ENCODE measurements at places on chromosomes 16 and 17.

DNA sequence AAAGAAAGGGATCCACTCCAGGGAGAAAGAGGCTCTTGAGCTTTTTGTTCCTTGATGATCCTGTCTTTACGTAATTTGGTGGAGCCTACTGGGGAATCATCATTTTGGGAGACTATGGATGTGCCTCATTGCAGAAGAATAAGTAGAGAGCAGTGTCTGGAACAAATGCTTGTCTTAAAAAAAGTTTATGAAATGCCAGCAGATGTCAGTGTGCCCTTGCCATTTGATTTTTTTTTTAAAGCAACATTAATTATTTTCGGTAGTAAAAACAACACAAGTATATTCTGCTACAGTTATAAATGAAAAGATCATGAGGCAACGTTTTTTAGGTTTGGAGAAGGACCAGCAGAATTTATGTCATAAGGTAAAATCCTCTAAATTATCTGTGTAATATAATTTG is 934.8 kb upstream of the EEF2KMT start:
- no peak for DNase-seq

DNA sequence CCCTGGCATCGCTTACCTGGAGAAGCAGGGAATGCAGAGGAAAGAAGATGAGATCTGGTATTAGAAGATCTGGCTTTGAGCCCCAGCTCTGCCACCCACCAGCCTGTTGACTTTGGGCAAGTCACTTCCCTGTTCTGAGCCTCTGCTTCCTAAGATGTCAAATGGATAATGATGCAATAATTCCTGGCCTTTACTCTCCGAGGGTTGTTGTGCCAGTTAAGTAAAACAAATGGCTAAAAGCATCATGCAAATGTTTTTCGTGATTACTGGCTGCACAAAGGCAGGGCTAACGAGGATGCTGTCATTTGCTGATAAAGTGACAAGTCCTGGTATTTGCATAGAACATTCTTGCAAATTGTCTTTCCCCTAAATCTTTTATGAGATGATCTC is 1.3 kb upstream of the ZNF821 start:
- DNase-seq = no peak

DNA sequence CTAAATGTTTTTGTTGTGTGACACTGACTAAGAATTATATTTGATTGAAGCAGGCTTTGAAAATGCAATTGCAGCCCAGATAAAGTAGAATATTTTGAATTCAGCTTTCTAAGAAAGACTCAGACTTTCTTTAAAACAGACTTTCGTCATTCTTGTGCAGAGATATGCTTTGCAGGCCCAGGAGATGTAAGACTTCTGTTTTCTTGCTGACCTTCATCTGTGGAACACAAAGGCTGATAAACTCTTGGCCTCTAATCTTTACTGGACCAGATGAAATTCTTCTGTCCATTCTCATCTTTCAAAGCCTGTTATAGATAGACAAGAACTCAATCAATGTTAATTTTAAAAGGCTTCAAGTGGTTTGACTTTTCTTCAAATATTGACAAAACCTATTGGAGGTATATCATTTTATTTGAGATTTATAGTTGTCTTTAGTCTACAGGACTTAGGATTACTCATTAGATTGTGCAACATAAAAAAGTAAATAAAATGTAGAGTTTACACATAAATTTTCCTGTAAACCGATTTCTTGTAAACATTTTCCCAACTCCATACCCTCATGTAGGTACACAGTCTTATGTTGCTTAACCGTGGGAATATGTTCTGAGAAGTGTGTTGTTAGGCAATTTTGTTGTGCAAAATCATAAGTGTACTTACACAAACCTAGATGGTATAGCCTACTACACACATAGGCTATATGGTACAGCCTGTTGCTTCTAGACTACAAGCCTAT is 94.2 kb downstream of the MAP2K4 start:
- DNase-seq = no peak

GRCh38 chr17:30345527-30346075 is 11.7 kb upstream of the TMIGD1 start:
- no peak for DNase-seq

DNA sequence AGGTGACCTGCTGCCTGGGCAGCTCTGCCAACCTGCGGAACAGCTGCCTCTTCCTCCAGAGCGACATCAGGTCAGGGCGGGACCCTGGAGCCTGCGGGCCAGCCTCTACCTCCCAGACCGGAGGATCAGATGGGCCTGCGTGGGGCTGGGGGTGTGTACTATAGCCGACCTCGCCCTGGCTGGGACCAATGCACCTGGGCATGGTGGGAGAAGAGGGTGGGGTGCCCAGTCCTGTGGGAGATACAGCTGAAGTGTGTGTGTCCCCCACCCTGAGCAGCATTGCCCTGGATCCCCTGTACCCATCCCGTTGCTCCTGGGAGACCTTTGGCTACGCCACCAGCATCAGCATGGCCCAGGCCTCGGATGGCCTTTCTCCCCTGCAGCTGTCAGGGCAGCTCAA is 19.3 kb downstream of the CASKIN2 start:
- no peak for DNase-seq

DNA sequence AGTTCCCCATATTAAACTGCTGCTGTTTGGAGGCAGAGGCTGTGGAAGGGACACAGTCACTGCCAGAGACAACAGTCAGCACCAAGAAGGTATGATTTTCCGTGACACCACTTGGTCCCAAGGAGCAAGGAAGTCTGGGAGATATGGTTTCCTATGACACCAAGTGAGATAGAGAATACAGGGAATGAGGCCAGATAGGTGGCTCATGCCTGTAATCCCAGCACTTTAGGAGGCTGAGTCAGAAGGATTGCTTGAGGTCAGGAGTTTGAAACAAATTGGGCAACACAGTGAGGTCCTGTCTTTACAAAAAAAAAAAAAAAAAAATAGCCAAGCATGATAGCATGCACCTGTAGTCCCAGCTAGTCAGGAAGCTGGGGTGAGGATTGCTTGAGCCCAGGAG is 90.8 kb downstream of the ABCC12 start:
- DNase-seq = no peak

DNA sequence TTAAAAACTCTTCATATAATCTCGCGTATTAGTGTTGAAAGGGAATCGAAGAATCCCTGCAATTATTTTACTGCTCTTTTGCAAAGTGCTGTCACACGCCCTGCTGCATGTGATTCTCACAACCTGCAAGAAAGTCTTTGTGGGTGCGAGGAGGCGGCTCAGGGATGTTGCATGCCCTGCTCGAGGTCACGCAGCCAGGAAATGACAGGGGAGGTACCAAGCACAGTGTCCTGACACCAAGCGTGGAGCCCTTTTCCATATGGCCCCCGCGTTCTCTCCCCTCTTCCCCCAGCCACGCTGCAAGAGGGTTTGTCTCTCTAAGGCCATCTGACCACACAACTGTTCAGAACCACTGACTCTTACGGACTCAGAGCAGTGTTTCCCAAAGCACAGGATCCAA is 37.6 kb downstream of the OR3A1 start:
- DNase-seq = no peak

DNA sequence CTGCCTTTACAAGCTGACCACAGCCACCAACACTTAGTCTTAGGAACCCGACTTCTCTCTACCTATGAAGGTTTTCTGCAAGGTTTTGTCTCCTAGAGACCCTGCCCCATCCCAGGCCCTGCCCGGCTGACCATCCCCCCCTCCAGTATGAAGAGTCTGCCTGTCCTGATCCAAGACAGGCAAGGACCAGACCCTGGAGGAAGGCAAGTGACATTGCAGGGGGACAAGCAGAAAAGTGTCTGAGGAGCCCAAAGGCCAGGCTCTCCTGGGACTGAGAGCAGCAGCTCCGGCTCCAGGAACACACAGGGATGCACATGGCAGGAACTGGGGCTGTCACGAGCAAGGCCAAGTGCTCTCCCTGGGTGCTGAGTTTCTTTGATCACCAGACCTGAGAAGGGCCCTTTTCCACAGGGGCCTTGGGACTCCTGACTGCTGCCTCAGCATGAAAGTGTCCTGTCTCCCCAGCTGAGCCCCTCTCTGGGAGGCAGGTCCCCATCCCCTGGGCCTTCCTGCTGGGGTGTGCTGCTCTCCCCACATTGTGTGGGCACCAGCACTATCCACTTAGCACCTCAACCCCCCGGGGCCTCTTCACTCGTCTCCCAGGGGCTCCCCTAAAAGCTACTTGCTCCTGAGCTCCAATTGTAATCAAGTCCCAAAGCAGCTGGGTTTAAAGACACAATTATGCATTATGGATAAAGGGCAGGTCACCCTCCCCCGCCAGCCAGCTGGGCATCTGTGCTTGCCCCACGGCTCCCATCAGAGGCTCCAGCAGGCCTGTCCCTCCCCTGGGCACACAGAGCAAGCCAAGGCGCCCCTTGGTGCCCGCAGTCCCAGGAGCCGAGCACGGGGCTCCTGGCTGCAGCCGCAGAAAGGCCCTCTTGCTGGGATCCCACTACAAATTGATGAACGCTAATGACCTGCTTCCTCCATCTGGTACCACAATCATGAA is 11.6 kb upstream of the CACNG4 start:
- no peak for DNase-seq

DNA sequence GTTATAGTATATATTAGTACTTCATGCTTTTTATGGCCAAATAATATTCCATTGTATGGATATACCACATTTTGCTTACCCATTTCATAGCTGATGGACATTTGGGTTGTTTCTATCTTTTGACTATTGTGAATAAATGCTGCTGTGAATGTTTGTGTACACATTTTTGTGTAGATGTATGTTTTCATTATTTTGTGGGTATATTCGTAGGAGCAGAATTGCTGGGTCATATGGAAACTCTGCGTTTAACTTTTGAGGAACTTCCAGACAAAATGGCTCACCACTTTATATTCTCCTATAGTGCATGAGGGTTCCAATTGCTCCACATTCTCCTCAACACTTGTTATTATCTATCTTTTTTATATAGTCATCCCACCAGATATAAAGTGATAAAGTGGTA is 88.6 kb downstream of the CCT6B start:
- DNase-seq = no peak

- DNase-seq = no peak
These were observed 9.2 kb downstream of the GRIN2A start for GRCh38 chr16:10172848-10173655.

DNA sequence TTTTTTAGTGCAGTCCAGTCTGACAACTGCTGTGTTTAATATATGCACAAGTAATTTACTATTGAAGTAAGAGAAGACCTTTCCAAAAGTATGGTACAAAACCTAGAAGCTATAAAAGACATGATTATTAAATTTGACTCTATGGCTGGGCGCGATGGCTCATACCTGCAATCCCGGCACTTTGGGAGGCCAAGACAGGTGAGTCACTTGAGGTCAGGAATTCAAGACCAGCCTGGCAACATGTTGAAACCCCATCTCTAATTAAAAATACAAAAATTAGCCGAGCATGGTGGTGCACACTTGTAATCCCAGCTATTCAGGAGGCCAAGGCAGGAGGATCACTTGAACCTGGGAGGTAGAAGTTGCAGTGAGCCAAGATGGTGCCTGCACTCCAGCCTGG is 41.4 kb upstream of the VWA3A start:
- DNase-seq = no peak

- no peak for DNase-seq
These were observed 22.2 kb downstream of the KRT23 start for GRCh38 chr17:40915199-40915661.

GRCh38 chr16:87569601-87570571 is 32.4 kb upstream of the JPH3 start:
- no peak for DNase-seq

GRCh38 chr17:75769536-75769935 is 4.5 kb upstream of the GALK1 start:
- DNase-seq = no peak

DNA sequence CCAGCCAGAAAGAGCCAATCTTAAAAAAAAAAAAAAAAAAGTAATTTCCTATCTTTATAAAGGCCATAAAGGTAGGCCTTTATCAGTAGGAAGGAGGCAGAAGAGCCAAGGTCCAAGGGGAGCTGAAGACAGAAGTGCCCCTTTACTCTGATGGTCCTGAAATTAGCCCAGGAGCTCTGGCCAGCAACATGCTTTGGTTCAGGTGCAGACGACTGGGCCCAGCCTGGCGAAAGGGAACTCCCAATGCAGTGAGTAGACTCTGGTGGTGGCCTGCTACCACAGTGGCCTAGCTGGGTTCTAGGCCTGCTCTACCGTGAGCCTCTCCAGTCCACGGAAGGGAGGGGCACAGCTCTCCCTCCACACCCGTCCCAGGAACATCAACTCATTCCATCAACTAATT is 23.1 kb upstream of the MEIOB start:
- no peak for DNase-seq

GRCh38 chr16:28863929-28864793 is 518 bp downstream of the SH2B1 start:
- no peak for DNase-seq

DNA sequence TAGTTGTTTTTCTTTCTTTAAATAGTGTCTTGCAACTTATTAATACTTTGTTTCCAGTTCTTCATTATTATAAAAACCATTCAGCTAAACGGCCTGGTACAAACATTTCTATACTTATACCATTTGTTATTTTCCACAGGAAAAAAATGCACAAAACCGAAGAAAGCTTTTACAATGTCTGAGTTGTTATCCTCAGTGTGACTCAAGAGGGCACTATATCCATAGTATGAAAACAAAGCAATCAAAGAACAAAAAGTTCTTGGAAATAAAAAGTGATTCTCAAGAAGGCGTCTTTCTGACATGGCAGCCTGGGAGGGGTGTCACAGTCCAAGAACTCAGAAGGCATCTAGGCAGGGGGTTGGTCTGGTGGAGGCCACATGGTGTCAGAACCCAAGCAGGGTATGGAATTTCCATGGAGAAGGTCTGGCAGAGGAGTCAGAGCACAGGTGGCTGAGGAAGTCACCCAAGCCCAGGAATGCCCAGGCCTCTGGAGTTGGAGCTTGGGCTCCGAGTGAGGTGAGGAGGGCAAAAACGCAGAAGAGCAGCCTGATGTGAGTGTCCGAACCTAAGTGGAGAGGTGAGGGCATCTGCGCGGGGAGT is 70.9 kb upstream of the ATP2A3 start:
- DNase-seq = no peak

- no peak for DNase-seq
These were observed 3.6 kb downstream of the USP7 start for GRCh38 chr16:8959921-8960787.

Data from NCI-H748 treated with DMSO at 0.1 percent for 48 hours (cell line).